ENCODE measurements at places on chromosomes 2 and 18. TPM values are rescaled to one million over a fixed set of nuclear protein-coding genes. Genes with fewer than 3 reads are reported as not detected.

The ABCB11 gene
- polyA plus RNA-seq: not detected

The C1GALT1C1L gene
- polyA plus RNA-seq: 1.0 TPM

- no peak for DNase-seq
Observed at GRCh38 chr2:9613291-9613690, 17.5 kb downstream of the YWHAQ start.

GRCh38 chr2:191866675-191867506 is 20.0 kb upstream of the CAVIN2 start:
- no peak for DNase-seq

The ACTR3 gene
- 101 TPM for polyA plus RNA-seq

- DNase-seq: no peak
Observed at GRCh38 chr2:119233326-119234020, 9.8 kb downstream of the STEAP3 start.

The IL1F10 gene
- polyA plus RNA-seq: not detected

The AMER3 gene
- polyA plus RNA-seq: not detected

Data from forelimb muscle (tissue), 1 donor.